ENCODE measurements at places on chromosomes 1 and 21. TPM values are rescaled to one million over a fixed set of nuclear protein-coding genes. Genes with fewer than 3 reads are reported as not detected.

GRCh38 chr1:61143821-61144424, 61.6 kb downstream of the NFIA start:
- peak; percentile 31 for DNase-seq

- no peak for DNase-seq
Observed at GRCh38 chr1:161735837-161736236, 13.7 kb upstream of the DUSP12 start.

DNA sequence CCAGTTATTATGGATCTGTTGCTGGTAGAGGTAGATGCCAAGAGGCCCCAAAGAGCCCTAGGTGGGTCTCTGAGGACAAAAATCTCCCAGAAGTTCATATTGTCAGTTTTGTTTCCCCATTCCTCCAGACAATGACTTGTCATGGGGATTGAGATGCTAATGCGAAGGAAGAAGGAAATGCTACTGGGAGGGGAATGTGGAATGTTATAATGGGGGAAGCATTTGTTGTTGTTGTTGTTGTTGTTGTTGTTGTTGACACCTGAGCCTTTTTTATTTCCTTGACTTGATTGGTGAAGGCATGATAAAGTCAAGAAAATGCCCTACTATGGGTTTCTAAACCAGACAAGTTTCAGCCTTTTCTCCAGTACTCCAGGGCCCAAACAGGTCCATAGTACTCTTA, 108.9 kb downstream of the BEND5 start:
- no peak for DNase-seq

DNA sequence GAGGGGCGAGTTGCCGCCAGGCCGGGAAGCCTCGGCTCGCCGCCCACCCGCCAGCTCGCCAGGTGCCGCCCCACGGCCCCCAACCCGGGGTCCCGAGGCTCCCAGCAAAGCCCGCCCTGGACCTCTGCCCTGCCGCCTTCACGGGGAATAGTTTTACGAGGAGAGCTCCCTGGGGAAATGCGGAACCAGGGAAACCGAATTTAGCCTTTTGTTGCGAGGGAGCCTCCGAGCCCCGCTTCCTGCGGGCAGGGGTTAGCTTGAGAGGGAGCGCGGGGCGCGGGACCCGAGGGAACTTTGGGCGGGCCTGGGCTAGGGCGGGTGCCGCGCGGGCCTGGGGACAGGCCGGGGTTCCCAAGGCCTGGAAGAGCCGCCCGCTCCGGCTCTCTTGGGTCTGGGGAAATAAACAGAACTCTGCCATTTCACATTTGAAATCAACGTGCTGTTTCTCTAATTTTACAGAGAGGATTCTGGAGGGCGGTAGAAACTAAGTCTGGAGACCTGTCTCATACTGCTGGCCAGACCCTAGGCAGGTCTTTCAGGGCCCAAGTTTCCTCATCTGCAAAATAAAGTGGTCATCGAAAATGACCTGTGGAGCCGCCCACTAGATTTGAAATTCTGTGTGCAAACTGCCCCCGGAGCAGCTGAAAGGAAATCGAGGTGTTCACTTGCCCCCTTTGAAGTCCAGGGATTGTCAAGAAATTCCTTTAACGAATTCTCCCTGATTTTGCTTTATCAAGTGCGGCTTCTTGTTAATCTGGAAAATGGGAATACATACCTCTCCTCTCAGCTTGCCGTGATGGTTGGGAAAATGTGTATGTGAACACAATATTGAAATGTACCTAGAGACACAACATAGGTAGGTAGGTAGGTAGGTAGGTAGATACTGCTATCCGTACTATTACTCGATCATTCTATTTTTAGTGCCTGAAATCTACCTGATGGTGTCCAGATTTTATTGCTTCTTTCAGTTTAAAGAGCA, 749 bp upstream of the GLUL start:
- no peak for DNase-seq

DNA sequence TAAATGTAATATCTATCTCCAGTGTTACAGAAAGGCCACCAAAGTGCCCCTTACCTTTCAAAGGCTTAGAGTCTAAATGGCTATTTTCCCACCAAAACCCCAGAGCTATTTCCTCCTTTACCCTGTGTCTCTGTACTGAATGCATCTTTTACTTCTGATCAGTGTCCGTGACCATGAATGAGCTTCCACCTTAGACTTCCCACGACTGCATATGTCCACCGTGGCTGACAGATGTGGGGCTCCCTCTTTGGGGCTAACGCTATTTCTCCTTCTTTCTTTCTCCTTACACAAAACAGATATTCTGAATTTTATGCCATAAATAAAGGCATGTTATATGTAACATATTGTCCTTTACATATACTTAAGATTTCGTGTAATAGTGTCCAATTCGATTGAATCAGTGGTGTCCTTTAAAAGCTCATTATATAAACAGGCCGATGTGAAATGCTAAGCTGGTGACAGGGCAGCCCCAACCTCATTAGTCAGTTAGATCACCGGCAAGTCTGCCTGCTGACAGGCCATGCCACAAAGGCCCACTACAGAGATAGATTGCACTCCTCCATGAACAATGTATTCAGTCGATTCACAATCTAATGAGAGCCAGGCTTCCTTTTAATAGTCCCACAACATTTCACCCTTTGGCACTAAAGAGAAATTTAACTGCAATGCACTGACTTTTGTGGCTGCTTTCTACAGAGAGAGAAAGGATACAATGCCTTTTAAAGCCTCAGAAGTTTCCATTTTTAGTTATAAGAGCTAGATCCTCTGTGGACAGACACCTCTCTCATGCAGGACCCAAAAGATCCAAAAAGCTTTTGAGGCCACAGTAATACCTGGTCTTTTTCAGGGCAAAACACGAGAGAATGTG, 297.9 kb downstream of the PCP4 start:
- DNase-seq = no peak

- peak; percentile 80 for DNase-seq
Observed at GRCh38 chr1:201184307-201185122, 6.1 kb upstream of the IGFN1 start.

- DNase-seq = peak; percentile 31
Observed at GRCh38 chr1:170309389-170310013, 163.7 kb downstream of the NTMT2 start.

DNA sequence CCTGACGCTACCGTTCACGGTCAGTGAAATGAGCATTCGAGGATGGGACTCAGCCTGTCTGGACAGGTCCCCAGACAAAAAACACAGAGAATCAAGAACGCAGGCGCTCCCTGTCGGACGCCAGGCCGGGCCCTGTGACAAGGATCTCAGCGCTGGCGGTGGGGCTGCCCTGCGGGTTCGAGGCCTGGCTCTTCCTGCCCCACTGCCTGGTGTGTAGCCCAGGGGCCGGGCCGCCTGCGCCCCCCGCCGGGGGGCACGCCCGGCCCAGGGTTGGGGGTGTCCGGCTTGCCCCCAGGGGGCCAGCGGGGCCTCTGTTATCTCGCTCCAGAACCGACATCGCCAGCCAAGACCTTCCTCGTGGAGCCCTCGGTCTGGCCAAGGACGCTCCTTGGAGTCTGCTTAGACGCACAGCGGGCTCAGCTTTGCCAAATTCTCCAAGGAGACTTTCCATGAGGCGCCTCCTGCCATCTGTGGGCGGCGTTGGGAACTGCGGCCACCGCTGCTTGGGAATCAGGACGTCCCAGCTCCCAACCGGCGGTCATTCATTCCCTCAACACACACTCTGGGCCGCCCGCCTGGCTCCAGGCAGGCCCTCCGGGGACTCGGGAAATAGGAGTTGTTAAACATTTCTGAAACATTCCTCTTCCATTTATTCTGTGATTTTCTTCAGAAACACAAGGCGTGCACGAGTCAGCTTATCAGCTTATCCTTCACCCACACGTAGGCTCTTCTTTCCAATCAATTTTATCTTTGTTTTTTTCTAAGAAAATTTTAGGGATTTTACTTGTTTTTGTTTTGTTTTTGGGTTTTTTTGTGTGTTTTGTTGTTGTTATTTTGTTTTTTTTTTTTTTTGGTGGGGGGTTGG, 11.3 kb upstream of the RIPK4 start:
- peak; percentile 79 for DNase-seq

DNA sequence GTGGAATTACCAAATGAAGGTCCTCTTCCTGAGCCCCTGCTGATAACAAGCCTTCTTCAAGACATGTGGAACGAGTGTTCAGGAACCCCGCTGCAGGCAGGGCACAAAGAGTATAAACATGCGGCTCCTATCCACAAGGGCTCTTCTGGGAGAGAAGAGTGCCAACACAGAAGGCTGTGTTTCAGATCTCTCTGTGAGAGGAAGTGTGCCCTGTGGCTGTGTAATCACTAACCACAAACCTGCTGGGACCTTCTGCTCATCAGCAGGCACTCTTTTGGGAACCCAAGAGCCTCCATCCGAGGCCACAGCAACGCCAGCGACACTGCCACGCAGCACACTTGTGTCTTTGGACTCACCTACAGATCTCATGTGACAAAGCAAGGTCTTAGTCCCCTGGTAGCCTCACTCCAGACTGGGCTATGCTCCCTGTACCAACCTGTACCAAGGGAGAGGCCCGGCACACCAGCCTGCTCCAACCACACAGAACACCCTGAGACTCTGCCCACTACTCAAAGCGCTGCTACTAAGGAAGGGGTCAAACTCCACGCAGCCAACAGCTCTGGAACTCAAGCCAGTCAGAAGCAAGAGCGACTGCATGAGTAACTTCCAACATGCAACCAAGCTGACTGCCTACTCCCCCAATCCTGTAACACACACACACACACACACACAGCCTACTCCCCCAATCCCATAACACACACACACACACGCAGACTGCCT, 7.8 kb downstream of the PTTG1IP start:
- DNase-seq = no peak

- peak; percentile 91 for DNase-seq
Observed at GRCh38 chr21:42892931-42893755, at the start of gene NDUFV3. NDUFV3 (plus strand) TSS chr21:42893309; CDS start chr21:42893334, 25 bp downstream.

- DNase-seq = peak; percentile 47
Observed at GRCh38 chr1:17335821-17336710, 28.1 kb downstream of the PADI4 start.

GRCh38 chr1:228281631-228282328, 73.9 kb downstream of the OBSCN start:
- no peak for DNase-seq

DNA sequence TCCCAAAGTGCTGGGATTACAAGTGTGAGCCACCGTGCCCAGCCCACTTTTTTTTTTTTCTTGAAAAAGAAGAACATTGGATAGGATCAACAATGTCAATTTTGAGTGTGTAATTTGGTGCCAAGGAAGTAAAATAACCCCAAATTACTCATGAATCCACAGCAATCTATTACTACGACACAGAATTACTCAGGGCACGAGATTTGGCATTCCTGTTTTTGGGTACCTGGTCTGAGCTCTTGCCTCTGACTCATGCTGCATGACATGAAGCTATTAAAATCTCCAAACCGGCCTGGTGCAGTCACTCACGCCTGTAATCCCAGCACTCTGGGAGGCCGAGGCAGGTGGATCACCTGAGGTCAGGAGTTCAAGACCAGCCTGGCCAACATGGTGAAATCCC, 10.4 kb downstream of the RNF19B start:
- DNase-seq = peak; percentile 96

DNA sequence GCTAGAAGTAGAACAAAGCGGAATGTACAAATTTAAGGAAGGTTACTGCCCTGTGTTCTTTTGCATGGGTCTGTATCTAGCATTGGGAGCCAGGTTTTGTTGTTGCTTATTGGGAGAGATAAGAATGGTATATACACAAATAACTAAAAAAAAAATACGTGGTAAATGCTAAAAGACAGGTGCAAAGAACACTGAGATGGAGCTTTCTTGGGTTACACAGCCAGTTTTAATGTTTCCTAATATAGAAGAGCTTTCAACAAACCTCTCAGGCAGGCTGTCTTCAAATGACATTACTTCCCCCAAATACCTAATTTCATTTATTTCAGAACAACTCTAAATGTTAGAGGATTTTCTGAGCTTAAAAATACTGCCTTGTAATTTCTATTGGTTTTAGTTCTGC, 1.4 kb upstream of the MDM4 start:
- no peak for DNase-seq

DNA sequence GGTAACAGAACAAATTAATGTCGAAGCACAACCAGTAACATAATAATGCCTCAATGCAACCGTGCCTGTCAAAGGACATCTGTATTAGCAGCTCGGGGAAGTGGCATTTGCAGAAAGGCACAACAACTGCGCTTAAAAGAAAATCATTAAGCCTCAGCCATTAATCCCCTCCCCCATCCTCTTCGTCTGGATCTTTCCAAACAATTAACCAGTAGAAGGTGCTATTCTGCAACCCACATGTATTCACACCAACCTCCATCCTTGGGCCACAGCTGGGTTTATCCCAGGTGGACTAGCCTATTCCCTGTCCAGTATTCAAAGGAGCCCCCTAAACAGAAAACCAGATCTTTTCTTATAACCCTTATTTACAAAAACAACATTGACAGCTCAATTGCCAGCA, 2.6 kb downstream of the RERE start:
- DNase-seq = peak; percentile 39

DNA sequence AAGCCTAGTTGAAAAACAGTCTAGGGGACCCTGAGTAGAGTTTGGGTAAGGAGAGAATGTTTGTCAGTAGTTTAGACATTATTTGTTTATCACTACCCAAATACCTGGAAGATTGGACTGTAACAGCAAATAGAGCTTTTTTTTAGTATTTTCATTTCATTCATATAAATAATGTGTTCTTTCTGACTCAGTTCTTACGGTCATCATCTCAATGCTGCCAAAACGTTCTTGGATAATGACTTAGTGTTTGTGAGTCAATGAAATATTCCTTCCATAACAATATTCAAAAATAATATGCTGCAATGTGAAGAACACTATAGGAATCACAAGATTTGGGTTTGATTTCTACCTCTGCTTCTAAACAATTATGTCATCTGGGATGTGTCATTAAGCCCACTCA, 400.0 kb upstream of the PKN2 start:
- DNase-seq = no peak

- no peak for DNase-seq
Observed at GRCh38 chr1:187848321-187848720, 1019.6 kb downstream of the PLA2G4A start.

- DNase-seq = no peak
Observed at GRCh38 chr1:180951836-180952656, 39.3 kb downstream of the KIAA1614 start.

- no peak for DNase-seq
Observed at GRCh38 chr1:10744654-10745238, 51.7 kb downstream of the CASZ1 start.

TMEM200B gene
- total RNA-seq = 0.77 TPM

FGR gene
- total RNA-seq = 1.1 TPM

NUAK2 gene
- total RNA-seq = 3.9 TPM

ZNF670 gene
- 4.5 TPM for total RNA-seq

CFAP57 gene
- total RNA-seq = not detected

FMO4 gene
- 0.79 TPM for total RNA-seq

PROX1 gene
- total RNA-seq = under 0.01 TPM

LCK gene
- not detected for total RNA-seq

CGN gene
- 4.2 TPM for total RNA-seq

CCDC30 gene
- 0.77 TPM for total RNA-seq

MANEAL gene
- 0.26 TPM for total RNA-seq
